ENCODE measurements at places on chromosomes 2 and 18. TPM values are rescaled to one million over a fixed set of nuclear protein-coding genes. Genes with fewer than 3 reads are reported as not detected.

Gene CRYGC
- total RNA-seq = not detected

Gene CRYGD
- not detected for total RNA-seq

Gene NOTO
- not detected for total RNA-seq

Gene ONECUT2
- total RNA-seq = 8.6 TPM

Gene IGFBP2
- total RNA-seq = 91.4 TPM

Gene REEP1
- 0.13 TPM for total RNA-seq

Gene SAG
- not detected for total RNA-seq

Gene INPP1
- total RNA-seq = 27.5 TPM

Gene SERPINB3
- total RNA-seq = not detected

Gene GPR39
- total RNA-seq = 18.0 TPM

Gene RBKS
- total RNA-seq = 0.42 TPM

Gene CCDC74A
- 5.6 TPM for total RNA-seq

Gene CXCR1
- total RNA-seq = not detected

Gene SPC25
- total RNA-seq = 7.0 TPM

Gene ADAM23
- total RNA-seq = not detected

Gene CPS1
- not detected for total RNA-seq

Gene LCT
- total RNA-seq = not detected

Gene IL36RN
- 1.4 TPM for total RNA-seq
